ENCODE measurements at places on chromosomes 6 and 20.
A peak's percentile ranks its signal among the peaks of the same experiment; 100 is the strongest.

DNA sequence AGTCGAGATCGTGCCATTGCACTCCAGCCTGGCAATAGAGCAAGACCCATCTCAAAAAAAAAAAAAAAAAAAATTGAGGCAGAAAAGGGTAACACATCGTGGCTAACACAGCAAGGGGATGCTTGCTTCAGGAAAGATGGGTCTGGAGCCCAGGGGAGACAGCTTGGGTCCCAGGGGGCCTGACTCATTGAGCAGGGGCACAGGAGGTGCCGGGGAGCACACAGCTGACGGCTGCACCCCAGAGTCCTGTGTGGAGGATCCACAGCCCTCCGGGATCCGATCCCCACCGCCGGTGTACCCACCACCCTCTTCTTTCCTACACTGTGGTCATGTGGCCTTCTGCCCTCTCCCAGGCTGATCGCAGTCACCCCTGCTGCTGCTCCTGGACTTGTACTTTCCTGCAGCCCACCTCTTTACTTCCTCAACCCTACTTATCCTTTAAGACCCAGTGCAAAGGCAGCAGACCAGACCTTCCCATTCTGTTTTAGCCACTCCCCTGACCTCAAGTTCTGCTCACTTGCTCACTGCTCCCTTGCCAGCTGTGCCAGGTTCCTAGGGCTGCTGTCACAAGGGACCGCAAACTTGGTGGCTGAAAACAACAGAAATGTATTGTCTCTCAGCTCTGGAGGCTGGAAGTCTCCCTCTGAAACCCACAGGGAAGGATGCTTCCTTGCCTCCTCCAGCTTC is 17.6 kb upstream of the EZR start:
- DNase-seq, result no peak

GRCh38 chr20:32902456-32903420 is 44.0 kb downstream of the EFCAB8 start:
- peak; percentile 68 for DNase-seq

DNA sequence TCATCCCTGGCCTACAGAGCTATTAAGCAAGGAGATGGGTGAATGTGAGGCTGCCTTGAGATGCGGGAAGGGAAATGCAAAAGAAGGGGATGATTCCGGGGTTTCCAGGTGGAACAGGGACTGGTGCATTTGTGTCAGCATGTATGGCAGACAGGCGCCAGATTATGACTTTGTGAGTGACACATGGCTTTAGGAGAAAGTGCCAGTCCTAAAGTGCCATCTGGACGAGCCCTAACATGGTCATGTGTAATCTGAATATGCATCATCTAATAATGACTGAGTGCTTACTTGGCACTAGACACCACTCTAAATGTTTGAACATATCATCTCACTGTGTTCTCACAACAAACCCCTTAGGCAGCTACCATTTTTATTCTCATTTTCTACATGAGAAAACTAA is 195.0 kb upstream of the TSHZ2 start:
- DNase-seq, result no peak

DNA sequence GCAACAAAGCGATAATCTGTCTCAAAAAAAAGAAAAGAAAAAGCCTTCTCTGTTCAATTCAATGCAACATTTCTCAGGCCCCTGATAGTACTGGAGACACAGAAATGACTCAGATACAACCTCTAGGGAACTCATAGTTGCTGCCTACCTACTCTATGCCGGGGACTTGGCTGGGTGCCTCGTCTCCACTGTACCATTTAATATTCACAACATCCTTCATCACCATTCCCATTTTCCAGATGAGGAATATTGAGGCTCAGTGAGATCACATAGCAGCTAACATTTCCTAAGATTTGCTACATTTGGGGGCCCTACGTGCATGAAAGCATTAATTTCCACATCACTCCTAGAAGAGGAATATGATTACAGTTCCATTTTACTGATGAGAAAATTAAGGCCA is 7.5 kb downstream of the NOL4L start:
- no peak for DNase-seq

- DNase-seq, result no peak
Measured at GRCh38 chr6:134172706-134173365, 120.4 kb upstream of the SLC2A12 start.

DNA sequence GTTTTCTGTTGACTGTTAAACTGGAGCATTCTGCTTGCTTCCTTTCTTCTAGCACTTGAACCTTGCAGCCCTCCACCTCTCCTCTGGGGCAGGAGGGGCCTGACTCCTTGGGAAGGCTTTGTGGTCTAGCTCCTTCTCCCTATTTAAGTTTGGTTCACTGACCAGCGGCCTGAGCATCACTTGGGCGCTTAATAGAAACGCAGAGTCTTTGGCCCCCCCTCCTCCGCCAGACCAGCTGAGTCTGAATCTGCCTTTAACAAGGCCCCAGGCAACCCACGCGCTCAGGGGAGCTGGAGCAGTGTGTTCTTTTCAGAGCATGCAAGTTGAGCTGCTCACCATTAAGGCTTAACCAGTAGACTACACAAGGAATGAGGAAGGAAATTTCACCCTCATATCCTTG is 225.7 kb downstream of the NRN1 start:
- DNase-seq, result no peak

GRCh38 chr20:62428396-62429295 is 1.3 kb upstream of the RBBP8NL start:
- DNase-seq, result no peak

GRCh38 chr6:158797331-158798310 is 21.5 kb downstream of the EZR start:
- DNase-seq, result peak; percentile 12

- DNase-seq, result no peak
Measured at GRCh38 chr6:136788069-136788902, 4.0 kb downstream of the MAP3K5 start.

DNA sequence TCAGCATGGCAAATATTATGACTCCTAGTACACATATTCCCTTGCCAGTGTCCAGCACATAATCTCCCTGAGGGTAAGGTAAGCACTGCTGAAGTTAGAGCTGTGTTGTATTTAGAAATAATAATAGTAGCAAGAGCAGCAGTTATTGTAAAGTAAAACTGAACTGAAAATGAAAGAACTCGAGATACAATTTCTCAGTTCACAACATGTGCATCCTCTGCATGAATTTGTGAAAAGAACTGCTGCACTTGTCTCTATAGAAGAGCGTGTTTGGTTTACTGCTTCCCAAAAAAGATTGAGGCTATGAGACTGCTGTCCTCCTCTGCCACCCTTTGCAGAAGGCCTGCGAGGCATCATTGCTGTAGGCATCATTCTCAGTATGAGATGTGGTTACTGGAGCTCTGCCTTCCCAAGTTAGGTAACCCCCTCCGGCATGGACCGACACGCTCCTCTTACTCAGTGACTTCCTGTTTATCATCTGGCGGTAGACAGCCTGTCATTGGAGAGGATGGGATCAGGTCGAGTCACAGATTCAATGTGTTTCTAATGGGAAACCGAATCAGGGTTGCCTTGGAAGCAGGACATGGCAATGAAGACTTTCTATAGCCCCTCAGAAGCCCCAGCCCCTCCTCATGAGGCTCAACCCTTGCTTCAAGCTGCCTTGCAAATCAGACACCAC is 48.1 kb downstream of the SLC24A3 start:
- DNase-seq, result no peak

- no peak for DNase-seq
Measured at GRCh38 chr20:63552481-63553249, 1.3 kb upstream of the FNDC11 start.

GRCh38 chr6:160975162-160975561 is 16.4 kb upstream of the MAP3K4 start:
- DNase-seq, result no peak

GRCh38 chr6:21325201-21325856 is 268.2 kb upstream of the SOX4 start:
- no peak for DNase-seq

- no peak for DNase-seq
Measured at GRCh38 chr6:88562353-88563276, 396.5 kb upstream of the CNR1 start.

- DNase-seq, result no peak
Measured at GRCh38 chr6:20483887-20484497, 50.3 kb upstream of the CDKAL1 start.

- DNase-seq, result no peak
Measured at GRCh38 chr20:61798632-61799031, 267.0 kb downstream of the TAF4 start.

DNA sequence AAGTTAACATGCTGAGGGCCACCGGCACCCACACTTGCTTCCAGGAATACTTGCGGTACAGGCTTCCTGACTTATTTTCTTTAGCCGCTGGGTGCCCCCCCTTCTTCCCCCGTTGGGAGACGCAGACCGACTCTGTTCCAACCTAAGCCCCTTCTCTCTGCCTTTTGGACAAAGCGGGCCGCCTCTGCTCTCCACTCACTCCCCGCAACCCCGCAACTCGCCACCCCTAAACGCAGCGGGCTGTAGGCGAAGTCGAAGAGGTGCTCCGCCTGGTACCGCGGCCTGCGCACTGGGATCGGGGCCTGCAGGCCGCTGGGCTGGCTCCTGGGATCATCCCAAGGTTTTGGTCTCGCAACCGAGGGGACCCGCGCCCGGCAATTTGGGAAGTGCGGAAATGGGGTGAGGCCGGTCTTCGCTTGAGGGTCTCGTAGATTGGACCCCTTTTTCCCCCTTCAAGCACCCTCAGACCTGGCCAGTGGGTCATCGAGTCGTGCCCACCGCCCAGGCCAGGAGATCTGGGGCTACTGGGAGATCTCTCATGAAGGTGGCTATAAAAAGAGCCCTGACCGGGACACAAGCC is 4.7 kb upstream of the FOXF2 start:
- DNase-seq, result no peak

DNA sequence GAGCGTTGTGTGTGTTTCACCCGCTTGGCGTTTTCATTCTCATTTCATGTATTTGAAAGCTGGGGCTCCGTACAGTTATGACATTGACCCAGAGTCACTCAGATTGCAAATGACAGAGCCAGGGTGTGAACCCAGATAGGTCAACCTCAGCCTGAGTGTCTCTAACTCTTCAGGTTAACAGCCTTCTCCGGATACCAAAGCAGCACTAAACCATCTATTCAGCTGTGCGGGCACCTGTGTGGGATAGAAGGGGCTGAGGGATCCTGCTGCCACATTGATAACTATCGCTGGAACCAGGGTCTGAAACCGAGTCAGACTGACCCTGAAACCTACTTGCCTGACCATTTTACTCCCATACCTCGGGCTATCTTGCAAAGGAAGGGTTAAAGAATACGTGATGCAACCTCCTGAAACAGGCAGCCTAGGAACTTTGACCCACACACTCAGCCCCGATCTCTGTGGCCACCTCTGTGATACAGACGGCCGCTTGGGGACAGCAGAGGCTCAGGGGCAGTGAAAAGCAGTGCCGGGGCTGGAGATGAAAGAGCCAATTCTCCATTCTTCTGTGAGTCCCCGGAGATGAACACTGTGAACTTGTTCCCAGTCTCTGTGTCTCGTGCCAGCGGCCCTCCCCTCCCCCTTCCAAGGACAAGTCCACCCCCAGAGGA is 233.5 kb upstream of the QKI start:
- DNase-seq, result peak; percentile 94

- peak; percentile 53 for DNase-seq
Measured at GRCh38 chr6:149317644-149318571, at the start of gene TAB2. Gene TAB2 (plus strand): TSS chr6:149317712. CDS start chr6:149369998, 52,286 bp downstream.

DNA sequence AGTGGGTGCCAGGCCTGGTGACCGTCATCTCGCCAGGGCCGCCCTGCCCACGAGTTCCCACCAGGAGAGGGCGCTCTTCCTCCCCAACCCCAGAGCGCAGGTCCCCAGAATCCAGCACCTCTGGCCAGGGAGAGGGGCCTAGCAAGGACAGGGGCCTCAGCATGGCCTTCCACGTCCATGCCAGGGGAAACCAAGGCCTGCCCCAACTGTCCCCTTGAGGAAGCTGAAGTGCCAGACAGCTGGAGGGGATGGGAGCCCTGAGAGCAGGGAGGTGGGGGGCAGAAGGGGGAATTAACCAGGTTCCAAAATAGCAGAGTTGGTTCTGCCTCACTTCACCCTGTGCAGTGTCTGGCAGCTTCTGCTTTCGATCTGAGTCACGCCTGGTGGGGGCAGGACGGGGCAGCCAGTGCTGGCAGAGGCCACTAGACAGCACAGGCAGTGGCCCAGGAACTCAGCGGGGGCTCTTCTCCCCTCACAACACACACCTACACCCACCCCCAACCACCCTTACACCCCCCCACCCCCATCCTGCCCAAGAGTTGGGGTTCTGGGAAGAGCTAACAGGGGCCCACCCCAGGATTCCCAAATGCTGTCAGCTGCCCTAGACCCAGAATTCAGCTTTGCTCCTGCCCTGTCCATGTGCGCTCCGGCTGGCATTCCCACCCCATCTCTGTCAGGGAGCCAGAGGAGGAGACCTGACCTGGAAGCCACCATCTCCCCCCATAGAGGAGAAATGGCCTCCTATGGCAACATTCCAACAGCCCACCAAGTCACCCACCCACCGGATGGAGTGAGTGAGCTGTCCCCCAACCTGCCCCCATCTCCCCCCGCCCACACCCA is 29.2 kb downstream of the TFEB start:
- peak; percentile 86 for DNase-seq

DNA sequence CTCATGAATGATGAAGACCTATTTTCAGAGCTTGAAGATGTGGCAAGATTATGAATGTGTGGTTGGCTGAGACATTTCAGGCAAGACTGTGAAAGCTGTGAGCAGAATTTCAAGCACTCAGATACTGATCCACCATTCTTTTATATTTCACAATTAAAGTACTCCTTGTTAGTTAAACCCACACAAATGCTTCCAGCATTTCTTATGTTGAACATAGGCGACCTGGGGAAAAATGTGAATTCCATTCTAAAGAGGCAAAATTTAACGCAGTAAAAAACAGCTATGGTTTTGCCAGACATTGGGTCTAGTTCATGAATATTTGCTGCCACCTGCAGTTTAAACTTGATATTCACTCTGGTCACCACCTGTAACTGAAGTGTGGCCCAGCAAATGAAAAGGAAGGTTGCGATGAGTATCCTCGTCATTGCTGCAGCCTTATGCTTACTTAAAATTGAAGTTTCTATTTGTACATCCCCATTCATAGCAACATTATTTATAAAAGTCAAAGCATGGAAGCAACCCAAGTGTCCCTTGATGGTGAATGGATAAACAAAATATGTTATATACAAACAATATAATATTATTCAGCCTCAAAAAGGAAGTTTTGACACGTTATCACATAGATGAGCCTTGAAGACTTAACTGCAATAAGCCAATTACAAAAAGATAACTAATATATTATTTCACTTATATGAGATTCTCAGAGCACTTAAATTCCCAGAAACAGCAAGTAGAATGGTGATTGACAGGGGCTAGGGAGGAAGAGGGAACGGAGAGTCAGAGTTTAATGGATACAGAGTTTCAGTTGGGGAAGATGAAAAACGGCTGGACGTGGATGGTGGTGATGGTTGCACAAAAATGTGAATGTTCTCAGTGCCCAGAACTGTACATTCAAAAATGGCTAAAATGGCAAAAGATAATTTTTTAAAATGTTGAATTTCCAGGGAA is 32.4 kb upstream of the FAM184A start:
- peak; percentile 67 for DNase-seq

DNA sequence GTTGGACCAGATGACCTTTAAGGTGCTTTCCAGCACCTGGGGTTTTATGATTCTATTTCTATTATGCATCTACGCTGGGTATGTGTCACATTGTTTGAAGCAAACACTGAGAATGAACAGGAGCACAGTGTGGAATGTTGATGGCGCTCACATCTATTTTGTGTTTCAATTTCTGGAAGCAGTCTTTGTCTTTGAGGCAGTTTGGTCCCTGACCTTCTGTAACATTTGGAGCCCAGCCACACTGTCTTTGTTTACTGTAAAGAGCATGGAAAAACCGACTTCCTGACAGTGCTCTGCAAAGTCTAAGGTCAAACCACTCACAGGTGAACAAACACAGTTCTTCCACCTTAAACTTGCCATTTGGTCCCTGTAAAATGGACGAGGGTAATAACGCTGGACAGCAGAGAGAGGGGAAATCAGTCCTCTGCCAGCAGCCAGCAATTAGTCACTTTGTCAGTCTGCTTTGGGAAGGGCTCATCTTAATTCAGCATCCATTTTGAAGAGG is 155.5 kb downstream of the PRL start:
- no peak for DNase-seq
